ENCODE measurements at places on chromosomes 1 and 21.

- DNase-seq = peak; percentile 12
Measured at GRCh38 chr1:54409156-54410142, 3.3 kb upstream of the SSBP3 start.

DNA sequence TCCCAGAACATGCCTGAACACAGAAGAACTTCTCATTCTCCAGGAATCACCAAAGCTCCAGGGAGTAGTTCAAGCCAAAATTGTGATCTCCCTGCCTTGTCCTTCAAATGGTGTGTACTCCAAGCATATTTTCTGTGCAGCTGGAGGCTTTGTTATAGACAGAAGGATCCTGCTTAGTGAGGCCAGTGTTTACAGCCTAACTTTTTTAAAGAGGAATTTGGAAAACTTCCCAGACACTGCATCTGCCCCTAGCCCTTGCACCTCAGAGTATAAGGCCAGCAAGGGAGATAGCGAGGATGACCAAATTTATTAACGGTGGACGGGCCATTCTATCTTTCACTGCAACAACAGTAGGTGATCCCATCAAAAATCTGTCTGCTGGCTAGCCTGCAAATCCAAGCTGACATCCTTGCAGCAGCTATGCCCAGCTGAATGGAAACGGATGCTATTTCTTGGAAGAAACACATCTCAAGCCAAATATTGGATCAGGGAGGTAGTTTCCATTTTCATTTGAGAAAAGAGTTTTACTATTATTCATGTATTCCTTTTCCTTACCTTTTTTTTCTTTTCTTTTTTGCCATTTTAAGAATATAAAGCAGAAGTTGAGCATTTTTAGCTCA is 249.8 kb downstream of the USH2A start:
- no peak for DNase-seq

DNA sequence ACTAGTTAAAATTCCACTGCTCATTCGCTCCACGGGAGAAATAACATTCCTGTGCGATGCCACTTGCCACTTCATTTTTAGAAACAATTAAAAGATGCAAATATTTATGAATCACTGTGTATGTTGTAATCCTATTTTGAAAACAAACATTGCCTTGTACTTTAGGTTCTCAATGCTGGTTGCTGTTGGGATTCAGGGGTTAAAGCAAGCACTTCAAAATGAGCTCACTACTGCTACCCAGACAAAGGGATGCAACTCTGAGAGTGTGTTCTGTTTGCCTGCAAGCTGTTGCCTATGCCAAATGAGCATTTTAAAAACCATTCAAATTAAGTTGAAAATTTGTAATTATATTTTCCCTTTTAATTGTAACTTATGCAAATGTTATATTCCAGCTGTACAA is 87.5 kb downstream of the RWDD3 start:
- DNase-seq = no peak

DNA sequence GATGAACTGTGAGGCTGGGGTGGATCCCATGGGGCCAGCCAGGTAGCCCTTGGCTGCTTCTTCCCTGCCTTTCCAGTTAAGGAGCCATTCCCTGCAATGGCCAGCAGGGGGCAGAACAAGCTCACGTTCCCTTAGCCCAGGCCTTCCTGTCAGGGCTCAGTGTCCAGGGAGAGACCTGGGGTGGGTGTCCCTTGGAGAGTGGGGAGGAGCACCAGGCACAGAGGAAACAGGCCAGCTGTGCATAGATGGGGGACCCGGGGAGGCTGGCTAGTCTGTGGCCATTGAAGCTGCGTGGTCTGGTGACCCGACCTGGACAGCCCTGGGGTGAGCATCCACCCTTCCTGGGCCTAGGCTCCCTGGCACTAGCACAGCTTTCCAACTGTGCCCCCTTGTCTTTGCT is 13.2 kb upstream of the EPS8L3 start:
- DNase-seq = peak; percentile 61

DNA sequence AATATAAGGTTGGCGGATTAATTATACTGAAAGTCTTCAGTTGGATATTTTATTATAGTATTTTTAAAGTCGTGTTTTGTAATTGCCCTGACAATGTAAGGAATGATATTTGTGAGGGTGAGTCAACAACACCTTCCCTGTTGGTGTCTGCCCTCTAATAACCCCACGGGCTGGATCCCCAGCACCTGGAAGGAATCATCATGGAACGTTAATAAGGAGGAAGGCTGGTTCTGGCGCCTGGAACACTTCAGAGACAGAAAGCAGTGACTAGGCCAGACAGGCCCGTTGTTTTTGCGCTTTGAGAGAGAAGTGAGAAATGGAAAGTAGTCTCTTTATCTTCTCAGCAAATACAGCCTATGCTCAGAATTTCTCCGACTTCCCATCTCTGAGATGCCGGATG is 31.6 kb downstream of the TEX35 start:
- no peak for DNase-seq

DNA sequence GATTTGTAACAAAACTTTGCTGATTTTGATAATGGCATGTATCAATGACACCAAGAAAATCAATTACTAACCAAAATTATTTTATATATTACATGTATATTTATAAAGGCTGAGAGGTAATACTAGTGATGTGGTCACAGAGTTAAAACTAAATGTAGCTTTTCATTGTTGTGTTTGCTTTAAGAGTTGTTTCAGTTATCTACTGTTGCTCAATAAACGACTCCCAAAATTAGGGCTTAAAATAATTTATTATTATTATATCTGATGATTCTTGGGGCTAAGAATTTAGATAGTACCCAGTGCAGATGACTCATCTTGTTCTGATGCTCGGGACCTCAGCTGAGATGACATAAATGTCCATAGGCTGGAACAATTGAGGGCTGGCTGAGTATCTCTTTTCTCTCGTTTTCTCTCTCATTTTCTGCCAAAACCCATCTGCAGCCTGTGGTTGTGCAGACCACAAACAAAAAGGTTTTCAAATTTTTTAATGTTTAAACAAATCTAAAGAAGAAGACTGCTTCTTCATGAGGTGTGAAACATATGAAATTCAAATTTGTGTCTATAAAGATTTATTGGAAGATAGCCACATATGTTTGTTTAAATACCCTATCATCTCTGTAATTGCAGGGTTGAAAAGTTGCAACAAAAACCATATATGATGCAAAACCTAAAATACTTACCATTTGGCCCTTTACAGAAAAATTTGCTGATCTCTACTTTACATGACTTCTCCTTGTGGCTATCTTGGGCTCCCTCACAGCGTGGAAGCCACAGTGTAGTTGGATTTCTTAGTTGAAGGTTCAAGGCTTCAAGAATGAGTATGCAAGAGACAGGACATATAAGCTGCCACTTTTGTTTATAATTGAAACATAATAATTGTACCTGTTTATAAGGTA is 14.8 kb upstream of the PTPRC start:
- DNase-seq = no peak

DNA sequence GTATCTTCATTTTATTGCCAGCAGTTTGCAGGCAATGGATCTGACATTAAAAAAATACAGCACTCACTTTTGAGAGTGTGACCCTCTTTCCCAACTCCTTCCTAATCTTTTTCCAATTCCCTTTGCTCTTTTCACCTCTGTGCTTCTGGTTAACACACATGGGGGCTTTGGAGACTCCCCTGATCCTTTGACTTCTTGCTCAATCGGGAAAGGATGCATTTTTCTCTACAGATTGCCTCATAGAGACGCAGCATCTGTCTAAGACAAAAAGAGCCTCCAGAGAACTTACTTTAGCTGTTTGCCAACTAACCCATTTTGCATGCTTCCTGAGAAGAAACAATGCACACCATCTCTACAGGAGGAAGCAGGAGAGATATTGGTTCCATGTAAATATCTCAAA is 378.3 kb downstream of the PBX1 start:
- no peak for DNase-seq

GRCh38 chr1:113031171-113031933 is 41.6 kb upstream of the LRIG2 start:
- no peak for DNase-seq

GRCh38 chr1:229710746-229711145 is 84.7 kb downstream of the URB2 start:
- no peak for DNase-seq

- DNase-seq = no peak
Measured at GRCh38 chr1:25462732-25463131, 32.0 kb downstream of the MACO1 start.

GRCh38 chr1:171744986-171745385 is 3.1 kb upstream of the VAMP4 start:
- DNase-seq = no peak

- DNase-seq = no peak
Measured at GRCh38 chr1:239914751-239915231, 176.9 kb upstream of the FMN2 start.

DNA sequence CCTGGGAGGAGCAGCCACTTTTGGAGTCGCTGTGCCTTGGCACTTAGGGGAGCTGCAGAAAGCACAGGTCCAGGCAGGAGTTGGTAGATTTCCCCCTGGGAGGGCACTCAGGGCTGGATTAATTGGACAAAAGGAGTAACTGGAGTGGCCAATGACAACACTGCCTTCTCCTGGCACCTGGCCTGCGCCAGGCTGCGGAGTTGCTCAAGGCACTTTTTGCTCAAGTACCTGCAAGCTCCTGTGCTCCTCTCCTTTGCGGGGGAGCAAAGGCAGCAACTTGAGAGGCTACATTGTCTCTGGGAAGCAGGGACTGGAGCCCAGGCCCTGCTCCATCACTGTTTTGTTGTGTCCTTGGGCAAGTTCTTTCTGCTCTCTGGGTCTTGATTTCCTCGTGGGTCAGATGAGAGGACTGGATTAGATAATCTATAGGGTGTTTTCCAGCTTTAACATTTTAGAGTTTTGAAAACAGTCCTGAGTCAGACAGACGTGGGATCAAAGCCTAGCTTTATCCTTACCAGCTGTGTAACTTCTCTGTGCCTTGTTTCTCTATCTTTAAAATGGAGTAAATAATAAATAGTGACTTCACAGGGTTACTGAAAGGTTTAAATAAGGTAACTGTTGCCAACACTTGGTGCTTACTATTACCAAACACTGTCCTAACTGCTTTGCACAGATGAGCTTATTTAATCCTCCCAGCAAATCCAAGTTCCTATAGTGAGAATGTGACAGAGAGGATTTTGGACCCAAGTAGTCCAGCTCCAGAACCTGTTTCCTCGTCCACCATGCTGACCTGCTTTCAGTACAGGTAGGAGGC is 18.0 kb upstream of the GRHL3 start:
- no peak for DNase-seq

DNA sequence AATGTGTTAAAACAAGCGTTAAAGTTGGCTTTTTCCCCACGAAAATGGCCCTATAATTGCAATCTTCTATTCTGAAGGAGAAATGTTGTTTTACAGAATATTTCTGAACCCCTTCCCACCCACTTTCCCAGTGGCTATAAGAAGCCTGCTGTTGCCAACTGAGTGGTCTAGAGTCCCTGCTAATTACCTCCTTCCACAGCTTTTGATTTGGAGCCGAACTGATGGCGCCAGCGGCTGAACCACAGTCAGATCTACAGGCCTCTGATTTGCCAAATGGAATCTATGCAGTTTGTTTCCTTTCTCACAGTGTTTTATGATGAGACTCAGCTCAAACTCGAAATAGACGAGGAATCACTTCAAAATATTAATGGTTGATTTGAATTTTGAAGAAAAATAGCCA is 76.0 kb upstream of the C1orf105 start:
- no peak for DNase-seq

GRCh38 chr1:244851546-244852231 is 12.7 kb downstream of the HNRNPU start:
- no peak for DNase-seq

GRCh38 chr1:35192056-35192852 is 691 bp downstream of the SFPQ start:
- DNase-seq = peak; percentile 85

DNA sequence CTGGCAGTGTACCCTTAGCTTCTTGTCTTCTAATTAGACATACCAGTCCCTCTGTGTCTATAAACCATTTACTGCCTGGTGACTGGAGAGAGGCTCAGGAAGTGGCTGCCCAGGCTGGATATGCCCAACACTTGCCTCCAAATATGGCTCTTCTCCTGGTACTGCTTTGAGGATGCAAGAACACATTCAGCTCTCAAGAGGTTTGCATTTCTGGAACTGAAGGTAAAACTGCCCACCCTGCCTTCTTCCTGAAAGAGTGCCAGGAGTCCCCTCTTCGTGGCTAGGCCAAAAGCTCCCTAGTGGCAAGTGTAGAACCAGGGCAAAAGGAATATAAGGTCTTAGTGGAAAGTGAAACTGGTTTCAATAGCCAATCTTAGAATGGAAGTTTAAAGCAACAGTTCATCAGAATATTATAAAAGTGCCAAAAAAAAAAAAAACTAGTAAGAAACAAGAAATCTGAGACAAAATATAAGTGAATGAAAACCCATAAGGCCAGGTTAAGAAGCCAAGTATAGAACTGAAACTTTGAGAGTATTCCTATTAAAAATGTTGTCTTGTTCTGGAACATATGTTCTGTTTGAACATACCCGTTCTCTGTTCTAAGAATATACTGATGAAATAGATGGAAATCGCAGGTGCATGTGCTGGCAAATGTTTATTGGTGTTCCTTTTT is 77.2 kb upstream of the CTTNBP2NL start:
- no peak for DNase-seq

DNA sequence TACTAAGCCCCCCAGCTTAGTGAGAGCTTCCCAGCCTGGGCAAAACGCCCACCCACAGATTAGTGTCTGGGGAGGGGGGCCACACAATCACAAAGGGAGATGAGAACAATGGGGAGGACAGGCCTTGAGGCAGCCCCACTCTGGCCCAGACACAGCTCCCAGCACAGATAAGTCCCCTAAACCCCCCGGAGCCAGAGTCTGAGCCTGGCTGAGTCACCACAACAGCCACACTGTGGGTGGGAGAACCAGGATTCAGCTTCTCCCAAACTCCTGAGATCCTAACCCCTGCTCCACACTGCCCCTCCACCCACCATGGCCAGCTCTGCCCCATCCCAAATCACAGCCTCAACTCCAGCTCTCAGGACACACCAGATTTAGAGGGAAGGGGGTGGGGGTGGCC is 4.2 kb downstream of the NECTIN4 start:
- no peak for DNase-seq

GRCh38 chr1:24850328-24850920 is 79.7 kb downstream of the RUNX3 start:
- DNase-seq = no peak

- DNase-seq = no peak
Measured at GRCh38 chr1:170226767-170227166, 81.0 kb downstream of the NTMT2 start.

DNA sequence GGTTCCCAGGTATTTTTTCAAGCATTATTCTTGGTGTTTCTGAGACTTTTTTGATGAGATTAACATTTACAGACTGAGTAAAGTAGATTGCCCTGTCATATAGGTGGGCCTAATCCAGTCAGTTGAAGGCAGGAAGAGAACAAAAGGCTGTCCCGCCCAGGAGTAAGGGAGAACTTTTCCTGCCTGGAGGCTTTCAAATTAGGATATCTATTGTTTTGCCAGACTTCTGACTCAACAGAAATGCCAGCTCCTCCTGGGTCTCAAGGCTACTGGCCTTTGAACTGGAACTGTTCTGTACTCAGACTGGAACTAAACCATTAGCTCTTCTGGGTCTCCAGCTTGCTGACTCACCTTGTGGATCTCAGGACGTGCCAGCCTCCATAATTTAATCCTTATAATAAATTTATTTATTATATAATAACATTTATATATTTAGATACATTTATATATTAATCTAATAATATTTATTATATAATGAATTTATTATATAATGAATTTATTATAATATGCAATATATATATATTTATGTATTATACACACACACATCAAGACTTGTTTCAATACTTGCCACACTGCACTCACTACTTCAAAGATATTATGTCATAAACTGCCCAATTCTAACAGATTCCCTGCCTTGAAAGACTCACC is 510.8 kb upstream of the B3GALT2 start:
- DNase-seq = no peak

Data from stimulated activated naive CD4-positive, alpha-beta T cell (primary cell).